Prostate gland (tissue), 2 donors: ENCODE measurements at places on chromosomes 7 and 10. TPM values are rescaled to one million over a fixed set of nuclear protein-coding genes. Genes with fewer than 3 reads are reported as not detected.

DNA sequence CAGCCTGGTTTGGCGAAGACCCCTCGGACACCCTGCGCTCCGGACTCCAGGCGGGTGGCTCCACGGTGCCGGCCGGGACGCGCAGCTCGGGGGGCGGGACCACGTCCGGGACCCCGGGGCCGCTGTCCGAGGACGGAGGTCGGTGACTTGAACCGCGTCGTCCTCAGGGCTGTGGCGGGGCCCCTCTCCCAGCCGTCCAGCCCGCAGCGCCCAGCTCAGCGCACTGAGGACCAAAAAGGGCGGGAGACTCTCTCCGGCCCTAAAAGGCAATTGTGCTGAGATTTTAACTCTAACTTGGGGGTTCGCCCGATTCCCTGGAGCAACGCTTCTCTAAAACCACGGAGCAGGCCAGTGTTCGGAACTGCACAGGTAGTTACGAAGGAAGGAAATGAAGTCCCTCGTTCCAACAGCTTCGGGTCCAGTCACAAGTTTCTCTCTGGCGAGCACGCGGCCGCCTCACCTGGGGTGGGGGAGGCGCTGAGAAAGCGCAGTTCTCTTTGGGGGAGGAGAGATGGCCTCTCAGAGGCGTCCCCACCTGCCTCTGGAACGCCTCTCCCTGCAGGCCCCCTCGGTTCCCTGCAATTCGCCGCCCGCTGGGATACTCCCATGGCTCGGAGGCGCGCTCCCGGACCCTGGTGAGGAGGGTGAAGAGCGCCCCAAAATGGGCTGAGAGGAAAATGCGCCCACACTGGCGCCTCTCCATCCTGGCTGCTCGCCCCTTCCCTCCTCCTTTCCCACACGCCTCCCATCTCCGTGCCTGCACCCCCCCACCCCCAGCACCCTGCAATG lies 352.7 kb downstream of the DNAJB6 start:
- no peak for DNase-seq

- DNase-seq, result no peak
Observed at GRCh38 chr7:28373990-28374389, 38.3 kb upstream of the CREB5 start.

DNA sequence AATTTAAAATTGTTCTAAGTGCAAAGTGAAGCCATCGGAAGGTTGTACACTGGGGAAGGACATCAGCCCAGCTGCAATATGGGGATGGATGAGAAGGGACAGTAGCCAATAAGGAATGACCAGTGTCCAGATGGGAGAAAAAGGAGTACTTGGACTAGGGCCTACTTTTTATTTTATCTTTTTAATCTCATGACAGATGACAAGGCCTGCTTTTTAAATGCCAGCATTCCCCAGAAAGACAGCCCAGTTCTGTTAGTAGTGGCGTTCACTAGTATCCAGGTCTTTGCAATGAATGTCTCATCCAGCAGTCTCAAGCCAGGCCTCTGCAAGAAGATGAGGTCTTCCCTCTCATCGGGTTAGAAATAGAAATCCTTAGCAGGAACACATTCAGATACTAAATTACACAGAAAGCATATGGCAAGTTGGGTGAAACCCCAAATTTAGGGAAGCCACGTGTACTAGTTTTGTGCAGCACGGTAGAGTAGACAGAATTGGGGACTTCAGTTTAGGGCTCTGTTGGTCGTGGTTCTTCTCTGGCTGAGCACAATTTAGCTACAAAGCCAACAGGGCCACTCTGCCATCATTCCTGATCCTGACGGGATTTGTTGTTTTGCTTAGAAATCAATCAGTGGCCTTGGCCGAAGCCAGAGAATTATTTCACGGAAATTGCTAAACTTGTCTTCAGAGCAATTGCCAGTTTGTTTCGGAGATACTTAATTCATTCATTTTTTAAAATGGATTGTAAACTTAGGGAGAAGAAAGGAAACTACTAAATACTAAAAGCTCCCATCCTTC lies 227.8 kb downstream of the ARHGAP21 start:
- DNase-seq, result no peak

DNA sequence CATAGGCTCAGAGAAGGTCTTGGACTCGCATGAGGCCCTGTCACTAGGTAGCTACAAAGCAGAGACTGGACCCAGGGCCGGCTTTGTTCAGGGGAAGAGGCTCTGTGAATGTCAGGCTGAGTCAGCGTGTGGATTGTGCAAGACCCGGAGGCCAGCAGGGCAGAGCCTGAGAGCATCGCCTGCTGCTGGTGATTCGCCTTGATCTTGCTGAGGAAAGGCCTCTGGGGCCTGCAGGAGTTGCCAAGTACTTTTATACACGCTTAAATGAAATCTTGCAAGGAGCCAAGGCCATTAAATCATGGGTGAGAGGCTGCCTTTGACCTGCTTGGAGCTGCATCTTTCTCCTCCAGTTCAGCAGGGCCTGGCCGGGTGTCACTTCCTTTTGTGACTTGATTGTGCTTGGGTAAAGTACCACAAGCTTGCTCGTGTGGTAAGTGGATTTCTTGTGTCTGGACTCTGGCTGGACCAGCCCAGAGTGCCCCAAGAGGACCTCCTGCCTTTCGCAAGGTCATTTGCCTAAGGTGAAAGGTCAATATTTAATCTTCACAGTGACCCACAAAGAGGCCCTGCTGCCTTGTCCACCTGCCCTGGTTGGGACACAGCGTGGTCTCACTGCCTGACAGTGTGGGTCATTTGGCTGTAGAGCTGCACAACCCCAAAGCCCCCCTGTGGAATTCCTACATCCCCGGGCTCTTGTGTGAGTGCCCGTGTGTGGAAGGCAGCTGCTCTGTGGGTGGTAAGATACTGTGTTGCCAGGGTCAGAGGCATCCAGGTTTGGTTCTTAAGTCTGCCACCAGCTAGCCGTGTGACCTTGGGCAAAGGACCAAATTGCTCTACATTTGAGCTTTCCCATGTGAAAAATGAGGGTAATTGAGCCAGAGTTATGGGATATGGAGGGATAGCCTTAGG lies 38.6 kb upstream of the SH2D4B start:
- DNase-seq, result peak; percentile 87

GRCh38 chr7:116971869-116972268 lies 18.6 kb downstream of the ST7 start:
- DNase-seq, result no peak

DNA sequence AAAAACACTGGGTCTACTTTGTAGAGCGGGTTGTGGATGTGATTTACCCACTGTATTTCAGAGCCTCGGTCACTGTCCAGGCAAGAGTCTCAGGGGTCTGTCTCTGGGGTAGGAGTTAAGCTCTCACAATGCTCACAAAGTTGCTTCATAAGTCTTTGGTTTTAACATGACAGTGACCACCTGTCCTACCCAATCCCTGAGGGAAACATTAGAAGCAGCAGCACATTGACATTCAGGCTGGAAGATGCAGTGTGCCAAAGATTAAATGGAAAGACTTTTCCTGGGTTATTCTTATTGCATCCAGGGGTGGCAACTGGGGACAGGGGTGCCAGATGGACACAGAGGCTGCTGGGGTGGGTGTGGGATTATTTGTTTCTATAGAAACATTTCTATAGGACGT lies 330.0 kb downstream of the RNLS start:
- DNase-seq, result no peak

- no peak for DNase-seq
Observed at GRCh38 chr7:95693551-95694333, 78.6 kb upstream of the DYNC1I1 start.

DNA sequence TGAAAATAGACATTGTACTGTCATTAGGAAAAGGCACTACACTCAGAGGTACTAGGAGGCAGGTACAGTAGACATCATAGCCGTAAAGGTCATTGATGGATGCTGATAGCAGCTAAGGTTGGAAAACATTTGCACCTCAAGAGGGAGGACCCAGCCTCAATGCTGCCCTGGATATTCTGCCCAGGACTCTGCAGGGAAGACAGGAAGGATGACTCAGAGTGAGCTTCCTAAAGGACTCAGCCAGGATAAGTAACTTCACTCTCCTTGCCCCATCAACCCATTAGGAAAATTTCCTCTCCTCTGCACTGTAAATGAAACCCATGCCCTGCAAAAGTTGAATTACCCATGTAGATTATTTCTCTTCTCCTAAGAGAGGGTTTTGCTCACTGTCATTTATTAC lies 617.9 kb upstream of the MKI67 start:
- DNase-seq, result no peak

DNA sequence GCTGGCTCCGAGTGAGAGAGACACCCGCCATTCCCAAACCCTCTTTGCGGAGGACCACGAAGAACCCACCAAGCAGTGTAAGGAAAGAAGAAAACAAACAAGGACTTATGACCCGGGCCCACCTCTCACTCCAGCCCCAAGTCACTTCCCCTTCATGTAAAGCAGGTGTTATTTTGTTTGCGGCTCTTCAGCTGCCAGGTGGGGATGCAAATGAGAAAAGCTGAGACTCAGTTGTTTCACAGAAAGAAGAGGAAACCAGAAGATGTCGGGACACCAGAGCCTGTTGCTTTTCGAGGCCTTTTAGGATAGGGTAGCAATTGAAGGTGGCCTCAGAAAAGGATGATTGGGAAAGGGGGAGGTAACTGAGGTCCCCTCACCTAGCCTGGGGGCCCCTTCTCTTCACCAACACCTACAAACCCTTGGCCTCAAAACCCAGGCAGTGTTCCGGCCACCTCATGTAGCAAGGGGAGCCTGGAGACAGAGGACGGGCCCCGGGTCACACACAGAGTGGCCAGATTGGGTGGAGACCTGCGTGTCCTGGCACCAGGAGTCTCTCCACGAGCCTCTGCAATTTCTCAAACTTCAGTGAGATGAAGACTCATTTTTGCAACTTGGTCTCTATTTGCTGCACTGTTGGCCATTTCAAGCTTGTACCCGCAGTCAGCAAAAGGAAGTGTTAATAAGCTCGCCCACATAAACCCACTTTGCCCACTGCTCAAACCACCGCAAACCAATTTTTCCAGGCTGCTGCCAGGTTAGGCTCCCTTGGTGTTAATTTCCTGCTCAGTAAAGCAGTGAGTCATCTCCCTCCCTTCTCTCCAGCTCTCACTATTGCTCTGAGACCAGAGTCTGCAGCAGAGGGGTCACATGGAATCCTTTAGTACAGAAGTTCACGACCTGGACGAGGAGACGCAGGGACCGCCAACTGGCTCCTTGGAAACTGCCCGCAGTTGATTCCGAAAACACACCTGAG lies 45.5 kb downstream of the AOC1 start:
- no peak for DNase-seq

- DNase-seq, result no peak
Observed at GRCh38 chr10:122263971-122264370, 7.1 kb upstream of the BTBD16 start.

GRCh38 chr7:20330928-20331909 lies 519 bp downstream of the ITGB8 start:
- peak; percentile 63 for DNase-seq

DNA sequence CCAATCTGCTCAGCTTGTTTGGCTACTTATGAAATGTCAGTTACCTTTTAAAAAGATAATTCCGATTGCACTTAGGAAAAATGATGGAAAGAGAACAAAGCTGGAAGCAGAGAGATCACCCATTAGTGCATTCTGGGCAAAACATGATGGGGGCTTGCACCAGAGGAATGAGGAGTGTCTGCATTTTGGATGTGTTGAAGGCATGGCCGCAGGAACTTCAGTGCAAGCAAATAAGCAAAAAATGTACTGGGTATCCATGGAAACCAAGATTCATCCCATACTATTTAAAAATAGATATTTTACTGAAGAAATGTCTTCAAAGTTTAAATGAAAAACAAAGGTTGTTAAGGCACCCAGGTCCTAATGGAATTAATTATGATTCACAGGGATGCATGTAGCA lies 655.0 kb downstream of the POM121L12 start:
- no peak for DNase-seq

DNA sequence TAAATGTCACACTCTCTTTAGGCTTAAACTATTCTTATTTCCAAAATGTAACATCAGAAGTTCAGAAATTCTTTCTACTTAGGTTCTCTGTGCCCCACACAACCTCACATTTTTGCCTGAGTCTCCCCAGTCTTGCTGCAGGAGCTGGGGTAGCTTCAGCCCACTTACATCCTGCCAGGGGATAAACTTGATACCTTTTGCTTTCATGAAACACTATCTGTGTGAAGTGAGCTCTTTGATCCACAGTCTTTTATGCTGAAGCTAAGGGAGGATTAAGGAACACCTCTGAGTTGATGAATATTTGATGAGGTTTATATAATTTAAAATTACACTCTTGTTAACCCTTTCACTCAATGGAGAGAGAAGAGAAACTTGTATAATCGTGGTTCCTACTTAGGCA lies 341.0 kb downstream of the AUTS2 start:
- no peak for DNase-seq

DNA sequence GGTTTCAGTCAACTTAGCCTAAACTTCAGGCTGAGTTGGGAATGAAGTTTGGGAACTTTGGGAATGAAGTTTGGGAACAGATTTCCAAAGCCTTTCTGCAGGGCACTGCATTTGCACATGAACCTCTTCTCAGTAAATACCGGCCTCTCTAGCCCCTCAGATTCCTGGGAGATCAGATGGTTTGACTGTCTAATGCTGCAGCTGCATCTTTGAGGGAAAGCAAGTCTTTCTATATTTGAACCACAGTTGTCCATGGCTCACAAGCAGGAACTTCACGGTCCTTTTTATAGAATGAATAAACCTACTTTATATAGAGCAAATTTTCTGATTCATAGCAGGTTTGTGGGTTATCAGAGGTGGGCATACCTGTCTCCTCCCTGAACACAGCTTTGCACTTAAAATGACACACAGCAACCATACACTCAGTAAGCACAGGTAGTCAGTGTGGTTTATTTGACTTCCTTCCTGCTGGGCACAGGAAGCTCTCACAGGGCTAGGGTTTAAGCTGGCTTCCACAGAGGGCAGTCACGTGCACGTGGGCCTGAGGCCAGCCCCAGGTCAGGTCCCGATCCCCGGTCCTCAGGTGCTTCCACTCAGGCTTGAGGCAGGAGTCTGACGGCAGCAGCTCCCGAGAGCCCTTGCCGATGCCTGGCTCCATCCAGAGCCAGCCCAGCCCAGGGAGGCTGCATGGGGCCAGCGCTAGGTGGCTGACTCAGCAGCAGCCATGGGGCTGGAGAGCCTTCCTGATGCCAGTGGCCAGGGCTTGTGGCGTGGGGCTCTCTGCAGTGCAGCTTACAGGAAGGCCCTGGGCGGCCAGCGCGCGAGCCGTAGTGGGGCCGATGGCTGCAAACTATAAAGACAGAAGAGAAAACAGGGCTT lies 12.8 kb upstream of the MMP21 start:
- no peak for DNase-seq

The GRM3 gene
- not detected for total RNA-seq

The TMEM176A gene
- total RNA-seq, result 6.9 TPM

The ADGRA1 gene
- 0.14 TPM for total RNA-seq

The ZNF37A gene
- 11.7 TPM for total RNA-seq

The ADAM22 gene
- 8.4 TPM for total RNA-seq

The SPDYE16 gene
- total RNA-seq, result 0.41 TPM

The TMEM213 gene
- 0.55 TPM for total RNA-seq
